Right cardiac atrium (tissue), 5 donors: ENCODE measurements at places on chromosomes 6 and 20. TPM values are rescaled to one million over a fixed set of nuclear protein-coding genes. Genes with fewer than 3 reads are reported as not detected.

- no peak for DNase-seq
Observed at GRCh38 chr6:141653590-141653989, 479.1 kb upstream of the GJE1 start.

DNA sequence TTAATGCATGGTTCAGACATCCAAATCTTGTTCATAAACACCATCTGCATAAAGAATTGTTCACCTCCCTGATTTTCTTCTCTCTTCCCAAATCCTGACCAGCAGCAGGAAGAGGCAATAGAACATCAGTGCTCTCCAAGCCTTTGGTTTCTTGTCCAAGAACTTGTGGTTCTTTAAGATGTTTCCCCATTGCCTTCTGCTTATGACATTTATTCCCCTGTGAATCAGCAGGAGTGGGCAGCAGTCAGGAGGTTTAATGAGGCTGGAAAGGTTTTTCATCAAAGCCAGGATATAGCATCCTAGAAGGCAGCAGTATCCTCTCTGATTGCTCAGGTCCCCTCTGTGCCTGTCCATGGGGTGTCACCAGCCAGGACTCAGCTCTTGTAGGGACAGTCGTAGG is 5.3 kb downstream of the HDDC2 start:
- DNase-seq = no peak

- DNase-seq = no peak
Observed at GRCh38 chr6:72418495-72418894, 203.4 kb upstream of the KCNQ5 start.

Gene SLC25A27
- polyA plus RNA-seq = 17.0 TPM

Gene SPEF1
- polyA plus RNA-seq = 0.07 TPM

Gene DNAH8
- polyA plus RNA-seq = not detected

Gene WFDC12
- polyA plus RNA-seq = not detected

Gene NKX2-2
- not detected for polyA plus RNA-seq
